ENCODE measurements at places on chromosomes 6 and 20.
A peak's percentile ranks its signal among the peaks of the same experiment; 100 is the strongest.

DNA sequence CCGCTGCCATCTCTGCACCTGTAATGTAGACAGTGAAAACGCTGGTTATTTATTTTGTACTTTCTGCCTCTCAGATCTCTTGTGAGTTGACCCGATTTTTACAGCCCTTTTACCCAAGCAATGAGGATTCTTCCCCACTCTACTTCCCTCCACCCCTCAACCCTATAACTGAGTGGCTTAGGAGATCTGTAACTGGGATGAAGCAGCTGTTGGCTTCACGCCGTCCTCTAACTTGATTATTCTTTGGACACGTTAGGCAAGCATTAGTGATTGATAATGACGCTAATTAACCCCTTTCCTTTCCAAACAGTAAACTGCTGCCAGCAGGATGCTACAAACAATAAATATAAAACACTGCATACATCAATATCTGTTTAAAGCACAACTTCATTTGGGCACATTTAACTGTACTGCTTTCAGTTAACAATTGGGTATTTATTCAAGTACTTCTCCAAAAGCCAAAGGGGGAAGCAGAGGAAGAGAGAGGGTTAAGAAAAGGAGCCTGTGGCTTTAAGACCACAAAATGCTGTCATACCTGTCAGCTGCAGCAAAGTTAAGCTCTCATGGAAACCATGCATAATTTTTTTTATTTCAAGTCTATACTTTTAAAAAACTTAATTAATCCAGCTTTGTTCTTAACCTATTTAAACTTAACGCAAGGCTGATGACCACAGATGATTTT is 21.2 kb downstream of the TFAP2A start:
- DNase-seq: no peak

DNA sequence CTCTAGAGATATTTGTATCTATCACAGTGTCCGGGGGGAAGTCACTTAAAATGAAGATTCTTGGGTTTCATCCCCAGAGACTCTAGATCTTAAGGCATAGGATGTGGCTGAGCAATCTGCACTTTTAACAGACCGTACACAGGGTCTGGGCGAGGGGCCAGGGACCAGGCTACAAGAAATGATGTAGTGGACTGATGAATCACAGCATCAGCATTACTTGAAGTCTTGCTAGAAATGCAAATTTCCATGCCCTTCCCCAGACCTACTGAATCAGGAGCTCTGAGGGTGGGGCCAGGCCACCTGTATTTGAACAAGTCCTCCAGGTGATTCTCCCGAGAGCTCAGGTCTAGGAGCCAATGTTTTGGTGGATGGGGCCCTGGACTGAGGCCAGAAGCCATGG is 168.4 kb downstream of the DOK5 start:
- no peak for DNase-seq

DNA sequence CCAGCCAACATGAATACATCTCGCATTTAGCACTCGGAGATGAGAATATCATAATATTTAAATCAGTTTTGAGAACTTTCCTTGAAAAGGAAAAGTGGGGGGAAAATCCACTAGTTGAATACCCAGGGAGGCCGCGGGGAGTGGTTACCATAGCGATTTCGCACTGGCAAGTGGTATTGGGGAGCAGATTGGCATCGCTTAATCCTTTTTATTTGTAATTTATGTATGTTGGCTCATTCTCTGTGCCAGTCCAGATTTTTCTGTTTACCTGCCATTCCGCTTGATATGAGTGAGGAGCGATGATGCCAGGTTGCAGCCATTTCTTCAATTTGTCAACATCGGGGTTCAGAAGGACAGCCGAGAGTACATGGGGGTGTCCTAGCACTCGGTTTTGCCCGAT is 291.8 kb downstream of the ZNF217 start:
- DNase-seq: no peak

- DNase-seq: no peak
Observed at GRCh38 chr6:43283905-43284304, 14.2 kb upstream of the SLC22A7 start.

DNA sequence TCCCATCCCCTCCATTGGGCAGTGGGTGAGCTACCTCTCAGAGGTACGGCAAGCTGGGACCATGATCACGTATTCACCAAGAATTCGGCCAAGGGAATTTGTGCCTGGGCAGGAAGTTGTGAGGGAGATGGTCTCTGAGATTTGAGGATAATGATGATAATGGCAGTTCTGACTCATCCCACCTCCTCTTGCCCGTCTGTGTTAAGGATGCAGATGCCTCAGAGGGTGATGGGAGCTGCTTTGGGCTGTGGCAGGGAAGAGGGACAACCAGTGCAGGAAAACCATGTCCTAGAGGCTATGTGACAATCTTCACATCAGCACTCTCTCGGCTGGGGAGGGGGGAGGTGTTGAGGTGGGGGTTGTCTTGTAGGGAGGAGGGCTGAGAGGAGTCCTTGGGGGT is 4.3 kb downstream of the TGM6 start:
- no peak for DNase-seq

- DNase-seq: no peak
Observed at GRCh38 chr6:168638468-168639271, 197.7 kb downstream of the SMOC2 start.

DNA sequence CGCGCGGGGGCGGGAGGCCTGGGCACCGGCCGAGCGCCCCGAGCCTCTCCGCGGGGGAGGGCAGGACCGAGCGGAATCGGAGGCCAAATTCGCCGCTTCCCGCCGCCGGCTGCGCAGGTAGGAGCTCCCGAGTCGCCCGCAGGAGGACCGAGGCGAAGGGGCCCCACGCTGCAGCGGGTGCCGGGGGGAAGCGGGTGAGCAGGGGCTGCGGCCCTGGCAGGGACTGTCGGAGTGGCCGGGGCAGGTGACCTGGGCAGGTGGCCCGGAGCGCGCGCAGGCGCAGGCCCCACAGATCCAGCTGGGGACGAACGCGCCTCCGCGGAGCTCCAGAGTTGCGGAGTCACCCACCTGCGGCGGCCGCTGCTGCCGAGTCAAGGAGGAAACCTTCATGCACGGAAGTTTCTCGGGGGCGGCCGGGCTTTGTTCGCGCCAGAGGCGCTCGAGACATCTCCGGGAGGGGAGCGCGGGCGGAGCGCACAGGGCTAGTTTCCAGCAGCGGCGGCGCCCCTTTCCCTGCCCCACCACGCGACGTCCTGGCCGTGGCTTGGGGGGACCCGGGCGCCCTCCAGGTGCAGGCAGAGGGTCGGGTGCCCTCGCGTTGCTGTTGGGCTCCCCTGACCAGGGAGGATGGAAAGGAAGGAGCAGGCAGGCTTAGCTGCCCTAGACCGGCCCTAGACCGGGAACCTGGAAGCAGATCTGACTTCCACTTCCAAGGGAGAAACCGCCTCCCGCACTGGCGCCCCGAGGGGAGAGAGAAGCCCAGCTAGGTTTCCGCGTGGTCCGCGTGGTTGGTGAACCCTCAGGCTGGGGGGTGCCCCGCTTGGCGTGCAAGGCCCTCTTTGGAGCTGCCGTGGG is 590 bp downstream of the SLCO4A1 start:
- peak; percentile 44 for DNase-seq

DNA sequence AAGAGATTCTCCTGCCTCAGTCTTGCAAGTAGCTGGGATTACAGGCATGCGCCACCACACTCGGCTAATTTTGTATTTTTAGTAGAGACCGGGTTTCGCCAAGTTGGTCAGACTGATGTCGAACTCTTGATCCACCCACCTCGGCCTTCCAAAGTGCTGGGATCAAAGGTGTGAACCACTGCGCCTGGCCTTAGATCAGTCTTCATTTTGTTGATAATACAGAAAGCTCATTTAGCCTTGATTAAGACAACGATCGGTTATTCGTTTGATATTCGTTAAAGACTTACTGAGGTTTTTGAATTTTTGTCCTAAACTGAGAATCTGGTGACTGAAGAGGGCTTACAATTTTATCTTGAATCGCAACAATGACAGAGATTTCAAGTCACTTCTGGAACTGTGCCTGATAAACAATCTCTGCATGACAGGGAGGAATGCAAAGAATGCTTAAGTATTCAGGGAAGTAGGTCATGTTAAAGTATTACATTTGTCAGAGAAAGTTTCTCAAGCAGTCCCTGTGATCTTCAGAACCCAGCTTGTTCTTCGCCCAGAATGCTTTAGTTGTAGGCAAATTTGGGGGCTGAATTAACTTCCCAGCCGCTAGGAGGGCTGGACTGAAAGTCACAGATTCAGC is 14.8 kb downstream of the AKAP12 start:
- no peak for DNase-seq

DNA sequence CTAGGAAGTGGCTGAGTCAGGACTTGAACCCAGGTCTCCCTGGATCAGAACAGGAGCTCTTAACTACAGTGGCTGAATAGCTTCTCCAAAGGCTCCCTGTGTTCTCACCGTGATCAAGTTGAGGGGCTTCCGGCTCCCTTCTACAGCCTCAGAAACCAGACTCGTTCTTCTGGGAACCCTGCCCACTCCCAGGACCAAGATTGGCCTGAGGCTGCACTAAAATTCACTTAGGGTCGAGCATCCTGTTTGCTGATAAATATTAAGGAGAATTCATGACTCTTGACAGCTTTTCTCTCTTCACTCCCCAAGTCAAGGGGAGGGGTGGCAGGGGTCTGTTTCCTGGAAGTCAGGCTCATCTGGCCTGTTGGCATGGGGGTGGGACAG is 44.6 kb upstream of the TTPAL start:
- no peak for DNase-seq

- no peak for DNase-seq
Observed at GRCh38 chr6:121593011-121593641, 157.7 kb downstream of the GJA1 start.

GRCh38 chr6:44268095-44268628 is 2.1 kb upstream of the TMEM151B start:
- DNase-seq: peak; percentile 83

- no peak for DNase-seq
Observed at GRCh38 chr6:147164761-147165160, 39.5 kb upstream of the STXBP5 start.

DNA sequence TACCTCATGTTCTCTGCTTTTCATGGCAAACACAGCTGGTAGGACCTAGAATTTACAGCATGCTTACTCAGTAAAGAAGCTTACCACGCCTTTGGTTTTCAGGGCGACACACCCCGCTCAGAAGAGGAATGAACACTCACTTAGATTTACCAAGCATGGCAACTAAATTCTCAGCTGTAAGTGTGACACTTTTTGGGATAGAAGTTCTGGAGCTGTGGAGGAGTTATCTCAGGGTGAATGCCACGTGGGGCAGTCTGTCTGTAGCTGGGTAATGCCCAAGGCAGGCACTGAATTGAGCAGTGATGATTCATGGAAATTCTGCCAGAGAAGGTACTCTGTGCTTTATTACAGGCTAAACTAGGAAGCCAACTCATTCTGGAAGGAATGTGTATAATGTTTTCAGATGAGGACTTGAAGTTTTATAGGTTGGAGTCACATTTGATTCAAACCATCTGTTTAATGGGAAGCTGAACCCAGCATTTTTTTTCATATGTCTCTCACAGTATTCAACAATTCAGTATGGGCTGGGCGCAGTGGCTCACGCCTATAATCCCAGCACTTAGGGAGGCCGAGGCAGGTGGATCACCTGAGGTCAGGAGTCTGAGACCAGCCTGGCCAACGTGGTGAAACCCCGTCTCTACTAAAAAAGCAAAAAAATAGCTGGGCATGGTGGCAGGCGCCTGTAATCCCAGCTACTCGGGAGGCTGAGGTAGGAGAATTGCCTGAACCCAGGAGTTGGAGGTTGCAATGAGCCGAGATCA is 3.5 kb upstream of the PRIM2 start:
- no peak for DNase-seq

- no peak for DNase-seq
Observed at GRCh38 chr6:98828211-98828788, 6.1 kb upstream of the POU3F2 start.

DNA sequence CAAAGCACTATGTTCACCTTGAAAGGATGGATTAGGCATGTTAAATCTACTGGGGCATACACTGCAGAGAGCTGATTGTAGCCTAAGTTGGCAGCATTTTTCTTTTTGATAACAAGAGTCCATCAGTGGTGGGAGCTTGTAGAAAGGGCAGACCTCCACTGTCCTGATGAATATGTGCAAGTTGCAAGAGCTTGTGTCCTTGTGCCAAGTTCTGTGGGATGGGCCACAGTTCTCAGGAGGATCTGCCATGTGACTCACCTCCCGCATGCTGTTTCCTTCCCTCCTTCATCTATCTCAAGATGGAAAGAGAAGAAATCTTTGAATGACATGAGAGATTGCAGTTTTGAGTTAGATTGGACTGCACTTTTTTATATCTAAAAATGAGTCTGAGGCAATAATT is 58.3 kb upstream of the GGTLC1 start:
- no peak for DNase-seq

GRCh38 chr6:20769631-20770030 is 235.4 kb downstream of the CDKAL1 start:
- DNase-seq: no peak

GRCh38 chr6:27811451-27811772 is 100.8 kb downstream of the OR2B2 start:
- no peak for DNase-seq

DNA sequence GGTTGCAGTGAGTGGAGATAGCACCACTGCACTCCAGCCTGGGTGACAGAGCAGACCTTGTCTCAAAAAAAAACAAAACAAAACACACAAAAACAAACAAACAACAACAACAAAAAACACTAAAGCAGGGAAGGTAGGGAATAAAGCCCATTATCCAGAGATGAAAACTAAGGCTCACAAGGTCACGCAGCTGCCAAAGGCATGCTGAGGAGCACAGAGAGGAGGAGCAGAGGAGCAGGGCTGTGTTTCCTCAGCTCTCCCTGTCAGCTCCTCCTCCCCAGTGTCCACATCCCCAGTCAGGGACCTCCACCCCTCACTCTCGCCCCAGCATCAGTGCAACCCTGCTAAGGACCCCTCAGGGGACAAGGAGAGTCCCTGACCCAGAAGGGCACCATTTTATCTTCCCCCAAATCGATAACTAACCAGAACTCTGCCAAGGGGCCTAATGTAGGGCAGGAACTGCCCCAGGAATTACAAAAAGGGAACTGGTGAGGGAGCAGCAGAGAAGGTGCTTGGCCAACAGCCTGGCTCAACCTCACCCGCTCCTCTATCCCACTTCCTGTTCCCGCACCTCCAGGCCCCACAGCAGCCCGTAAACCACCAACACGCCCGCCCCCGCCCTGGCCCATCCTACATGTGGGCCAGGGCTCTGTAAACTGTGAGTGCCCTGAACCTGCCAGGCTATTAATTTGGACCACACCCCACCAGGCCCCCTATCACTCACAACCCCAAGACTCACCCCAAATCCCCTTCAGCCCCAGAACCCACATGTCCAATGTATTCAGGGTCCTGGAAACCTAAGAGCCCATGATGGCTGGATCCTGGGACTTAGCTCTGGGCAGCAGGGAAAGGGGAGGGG is 9.0 kb downstream of the TEAD3 start:
- DNase-seq: no peak

- DNase-seq: no peak
Observed at GRCh38 chr6:121733234-121733633, 297.8 kb downstream of the GJA1 start.

DNA sequence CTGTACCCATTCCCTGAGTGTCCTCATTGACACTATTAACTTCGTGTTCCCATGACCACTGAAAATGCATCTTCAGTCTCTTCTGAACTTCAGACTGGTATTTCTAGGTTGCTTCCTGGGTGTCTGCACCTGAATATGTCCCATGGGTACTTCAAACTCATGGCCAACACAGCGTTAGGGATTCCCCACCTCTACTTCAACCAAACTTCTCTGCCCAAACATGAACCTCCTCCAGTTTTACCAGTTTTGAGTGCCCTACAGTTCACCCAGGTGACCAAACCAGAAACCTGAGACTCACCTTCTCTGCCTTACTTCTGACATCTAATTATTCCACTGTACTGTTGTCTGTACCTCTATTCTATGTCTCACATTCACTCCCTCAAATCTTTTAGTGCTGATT is 99.5 kb upstream of the SUPT3H start:
- DNase-seq: no peak

Data from stimulated activated effector memory CD8-positive, alpha-beta T cell treated with anti-CD3 and anti-CD28 coated beads, Interleukin-12 subunit alpha, Interleukin-12 subunit beta, amount 100 ng/mL, for 72 hours (primary cell).